Natural killer cell (primary cell): ENCODE measurements at places on chromosomes 5 and 9. TPM values are rescaled to one million over a fixed set of nuclear protein-coding genes. Genes with fewer than 3 reads are reported as not detected.
A peak's percentile ranks its signal among the peaks of the same experiment; 100 is the strongest.

- DNase-seq = no peak
Measured at GRCh38 chr5:180114304-180115003, 42.9 kb upstream of the RNF130 start.

- no peak for DNase-seq
Measured at GRCh38 chr9:84174486-84174885, 166.1 kb downstream of the SLC28A3 start.

OLFML2A gene
- total RNA-seq = not detected

- no peak for DNase-seq
Measured at GRCh38 chr5:1037123-1037670, 28.6 kb downstream of the NKD2 start.

DNA sequence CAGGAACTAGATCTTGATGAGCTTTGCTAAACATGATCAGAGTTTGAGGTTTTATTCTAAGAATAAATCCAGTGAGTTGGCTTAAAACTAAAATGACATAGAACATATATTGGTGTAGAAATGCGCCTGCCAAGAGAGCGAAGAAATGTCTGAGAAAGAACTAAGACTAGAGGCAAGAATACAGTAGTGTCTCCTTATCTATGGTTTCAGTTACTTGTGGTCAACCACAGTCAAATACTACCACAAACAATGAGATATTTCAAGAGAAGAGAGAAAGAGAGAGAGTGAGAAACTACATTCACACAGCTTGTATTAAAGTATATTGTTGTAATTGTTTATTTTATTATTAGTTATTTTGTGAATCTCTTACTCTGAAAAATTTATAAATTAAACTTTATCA lies 254.4 kb upstream of the CDH10 start:
- no peak for DNase-seq

- no peak for DNase-seq
Measured at GRCh38 chr9:78001946-78002731, 29.5 kb downstream of the GNAQ start.

FOXI1 gene
- total RNA-seq = 0.18 TPM

PCDHB12 gene
- not detected for total RNA-seq

DNA sequence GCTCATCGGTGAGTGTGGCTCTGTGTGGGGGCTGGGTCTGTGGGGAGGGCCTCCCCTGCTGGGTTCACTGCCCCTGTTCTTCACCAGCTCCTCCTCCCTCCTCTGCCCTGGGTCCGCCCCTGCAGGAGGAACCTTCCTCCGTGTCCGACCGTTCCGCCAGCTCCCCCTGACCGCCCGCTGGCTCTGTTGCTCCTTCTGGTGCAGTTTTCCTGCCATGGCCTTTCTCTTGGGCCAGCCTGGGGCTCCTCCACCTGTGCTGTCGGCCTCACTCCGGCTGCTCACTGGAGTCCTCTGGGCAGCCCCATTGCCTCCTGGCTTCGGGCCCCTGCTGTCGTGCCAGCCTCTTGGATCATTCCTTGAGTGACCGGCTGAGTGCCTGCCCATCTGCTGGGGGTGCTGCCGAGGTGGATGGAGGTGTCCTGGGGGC lies 12.3 kb downstream of the RNU6ATAC start:
- DNase-seq = no peak

DNA sequence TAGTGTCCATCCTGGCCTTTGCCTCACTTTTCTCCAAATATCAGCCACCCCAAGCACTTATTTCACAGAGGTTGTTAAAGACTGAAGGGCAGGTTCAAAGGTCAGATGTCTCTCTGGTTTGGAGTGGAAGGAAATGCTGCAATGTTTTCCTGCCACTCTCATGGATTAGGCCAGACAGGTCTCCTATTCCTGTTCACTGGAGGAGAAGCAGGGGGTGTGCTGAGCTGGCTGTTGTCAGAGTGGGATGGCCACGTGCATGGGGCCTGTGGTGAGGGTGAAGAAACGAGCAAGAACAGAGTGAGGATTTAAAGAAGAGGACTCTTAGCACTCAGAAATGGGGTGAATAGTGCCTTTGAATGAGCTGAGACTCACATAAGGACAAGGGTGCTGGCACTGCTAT lies 6.7 kb downstream of the TMEM8B start:
- no peak for DNase-seq

IDNK gene
- 13.0 TPM for total RNA-seq

BTNL8 gene
- total RNA-seq = 0.75 TPM

GRCh38 chr5:113378959-113379541 lies 55.7 kb downstream of the TSSK1B start:
- DNase-seq = peak; percentile 75

DNA sequence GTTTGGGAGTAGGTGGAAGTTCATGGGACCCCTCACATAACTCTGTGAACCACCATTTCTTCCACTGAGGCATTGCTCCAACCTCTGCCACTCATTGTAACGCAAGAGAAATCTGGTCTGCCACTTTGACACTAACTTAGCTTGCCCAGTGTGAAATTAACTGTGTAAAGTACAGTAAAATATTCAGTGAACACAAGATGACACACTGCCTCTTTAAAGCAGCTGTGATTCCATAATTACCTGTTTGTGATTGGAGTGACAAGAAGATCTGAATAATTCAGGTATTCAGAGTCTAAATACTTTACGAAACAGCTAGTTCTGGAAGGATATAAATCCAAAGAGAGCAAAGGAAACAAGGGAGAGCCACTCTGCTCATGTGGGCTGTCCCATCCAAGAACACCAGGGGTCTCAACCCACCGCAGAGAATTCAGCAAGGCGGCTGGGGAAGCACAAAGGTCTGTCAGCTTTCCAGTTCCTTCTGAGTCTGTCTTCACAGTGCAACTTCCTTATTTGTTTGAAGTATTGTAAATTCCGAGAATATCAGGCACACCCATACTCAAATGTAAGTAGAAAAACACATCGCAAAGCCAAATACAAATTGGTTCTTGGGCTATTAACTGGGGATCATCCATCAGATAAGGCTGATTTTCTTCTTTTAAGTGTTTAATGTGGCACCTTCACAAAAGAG lies 86.9 kb downstream of the GNAQ start:
- peak; percentile 55 for DNase-seq

GRCh38 chr9:128175726-128176125 lies 15.6 kb downstream of the CIZ1 start:
- DNase-seq = no peak

DNA sequence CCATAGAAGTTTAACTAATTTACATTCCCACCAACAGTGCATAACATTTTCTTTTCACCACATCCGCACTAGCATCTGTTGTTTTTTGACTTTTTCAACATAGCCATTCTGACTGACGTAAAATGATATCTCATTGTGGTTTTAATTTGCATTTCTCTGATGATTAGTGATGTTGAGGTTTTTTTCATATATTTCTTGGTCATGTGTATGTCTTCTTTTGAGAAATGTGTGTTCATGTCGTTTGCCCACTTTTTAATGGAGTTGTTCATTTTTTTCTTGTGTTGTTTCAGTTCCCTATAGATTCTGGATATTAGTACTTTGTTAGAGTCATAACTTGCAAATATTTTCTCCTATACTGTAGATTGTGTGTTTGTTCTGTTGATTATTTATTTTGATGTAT lies 163.4 kb downstream of the FER start:
- DNase-seq = no peak

GRCh38 chr5:4513381-4513780 lies 626.7 kb upstream of the ADAMTS16 start:
- no peak for DNase-seq

GRCh38 chr5:180699042-180699441 lies 40.8 kb downstream of the OR2Y1 start:
- DNase-seq = no peak

ABCA2 gene
- 357 TPM for total RNA-seq

SPAG8 gene
- 2.1 TPM for total RNA-seq

DNA sequence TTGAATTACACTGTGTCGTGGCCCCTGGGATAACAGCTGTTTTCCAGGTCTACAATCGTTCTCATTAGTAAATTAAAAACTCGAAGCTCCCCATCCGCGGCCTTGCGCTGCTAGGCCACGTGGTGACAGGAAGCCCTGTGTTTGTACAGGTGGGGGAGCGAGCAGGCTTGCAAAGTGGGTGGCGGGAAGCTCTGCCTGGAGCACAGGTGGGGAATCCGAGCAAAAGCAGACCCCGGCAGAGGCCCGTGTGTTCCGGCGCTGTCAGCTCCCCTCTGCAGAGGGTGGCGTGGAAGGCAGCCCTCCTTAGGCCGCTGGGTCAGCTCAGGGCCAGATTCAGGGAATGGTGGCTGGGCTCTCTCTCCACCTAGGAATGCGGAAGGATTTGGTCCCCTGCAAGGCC lies 59.5 kb upstream of the ERCC6L2 start:
- DNase-seq = no peak

- peak; percentile 38 for DNase-seq
Measured at GRCh38 chr5:138610918-138611677, 35.9 kb upstream of the HSPA9 start.

SLF1 gene
- total RNA-seq = 11.0 TPM

DNA sequence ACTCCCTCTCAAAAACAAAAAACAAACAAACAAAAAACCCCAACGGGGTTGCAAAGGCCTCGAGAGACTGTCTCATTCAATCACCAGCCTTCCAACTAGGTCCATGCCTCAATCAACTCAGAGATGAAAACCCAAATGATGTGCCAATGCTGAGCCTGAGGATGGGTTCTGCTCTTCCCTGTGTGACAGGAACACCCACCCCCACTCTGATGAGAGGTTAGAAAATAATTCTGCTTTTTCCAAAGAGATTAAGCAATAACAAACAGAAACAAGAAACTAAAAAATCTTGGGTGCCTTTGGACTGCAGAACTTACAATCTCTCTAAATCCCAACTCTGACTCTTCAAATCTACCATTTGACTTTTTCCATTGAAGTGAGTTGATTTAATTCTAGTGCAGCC lies 25.5 kb upstream of the FBP1 start:
- DNase-seq = no peak

- no peak for DNase-seq
Measured at GRCh38 chr5:17037751-17038150, 101.7 kb upstream of the MYO10 start.

DNA sequence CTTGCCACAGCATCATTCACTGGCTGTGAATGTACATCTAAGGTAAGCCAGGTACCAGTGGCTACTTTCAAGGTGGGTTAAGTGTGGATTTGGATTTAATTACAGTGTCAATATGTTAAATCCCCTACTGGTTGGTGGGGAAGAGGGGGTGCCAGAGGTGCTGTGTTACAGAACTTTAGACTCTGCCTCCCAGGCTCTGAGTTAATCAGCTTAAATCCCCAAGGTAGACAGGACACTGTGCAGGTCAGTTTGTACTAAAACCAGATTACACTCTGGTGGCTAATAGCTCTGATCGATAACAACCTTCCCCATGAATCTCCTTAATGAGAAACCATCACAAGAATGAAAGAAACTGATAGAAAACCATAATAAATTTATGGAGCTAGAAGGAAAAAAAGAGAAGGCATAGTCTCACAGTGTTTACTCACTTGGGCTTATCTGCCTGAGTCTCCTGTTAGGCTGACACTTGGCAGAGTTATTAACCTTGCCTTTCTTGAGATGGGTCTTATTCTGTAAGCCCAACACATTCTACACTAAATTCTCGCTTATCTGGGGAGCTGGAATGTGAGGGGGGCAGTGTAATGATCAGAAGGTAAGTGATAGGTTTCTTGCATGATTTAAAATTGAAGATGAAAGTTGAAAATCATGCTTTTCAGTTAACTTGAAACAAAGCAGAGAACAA lies 106.8 kb downstream of the LMNB1 start:
- no peak for DNase-seq

DNA sequence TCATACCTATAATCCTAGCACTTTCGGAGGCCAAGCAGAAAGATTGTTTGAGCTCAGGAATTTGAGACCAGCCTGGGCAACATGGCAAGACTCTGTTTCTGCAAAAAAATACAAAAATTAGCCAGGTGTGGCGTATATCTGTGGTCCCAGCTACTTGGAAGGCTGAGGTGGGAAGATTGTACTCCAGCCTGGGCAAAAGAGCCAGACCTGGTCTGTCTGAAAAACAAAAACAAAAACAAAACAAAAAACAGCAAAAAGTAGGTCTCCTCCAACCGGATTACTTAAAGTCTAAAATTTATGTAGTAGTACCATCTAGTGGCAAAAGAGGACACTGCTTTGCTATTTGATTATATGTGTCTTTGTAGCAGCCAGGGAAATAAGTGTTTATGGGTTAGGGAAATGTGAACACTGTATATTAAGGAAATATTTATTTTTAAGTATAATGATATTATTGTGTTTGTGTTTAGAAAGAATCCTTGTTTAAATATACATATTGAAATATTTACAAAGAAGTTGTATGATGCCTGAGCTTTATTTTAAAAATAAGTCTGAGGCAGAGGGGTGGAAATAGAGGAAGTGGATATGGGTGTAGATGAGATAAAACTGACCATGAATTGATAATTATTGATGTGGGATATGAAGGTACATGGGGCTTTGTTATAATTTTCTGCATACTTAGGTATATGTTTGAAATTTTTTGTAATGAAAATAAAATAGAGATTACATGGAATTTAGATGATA lies 20.0 kb downstream of the APC start:
- DNase-seq = no peak

GRCh38 chr5:81212211-81212751 lies 20.8 kb upstream of the CKMT2 start:
- no peak for DNase-seq

GRCh38 chr5:132054697-132055440 lies 5.6 kb upstream of the IL3 start:
- peak; percentile 24 for DNase-seq

MIER3 gene
- 30.8 TPM for total RNA-seq

DNA sequence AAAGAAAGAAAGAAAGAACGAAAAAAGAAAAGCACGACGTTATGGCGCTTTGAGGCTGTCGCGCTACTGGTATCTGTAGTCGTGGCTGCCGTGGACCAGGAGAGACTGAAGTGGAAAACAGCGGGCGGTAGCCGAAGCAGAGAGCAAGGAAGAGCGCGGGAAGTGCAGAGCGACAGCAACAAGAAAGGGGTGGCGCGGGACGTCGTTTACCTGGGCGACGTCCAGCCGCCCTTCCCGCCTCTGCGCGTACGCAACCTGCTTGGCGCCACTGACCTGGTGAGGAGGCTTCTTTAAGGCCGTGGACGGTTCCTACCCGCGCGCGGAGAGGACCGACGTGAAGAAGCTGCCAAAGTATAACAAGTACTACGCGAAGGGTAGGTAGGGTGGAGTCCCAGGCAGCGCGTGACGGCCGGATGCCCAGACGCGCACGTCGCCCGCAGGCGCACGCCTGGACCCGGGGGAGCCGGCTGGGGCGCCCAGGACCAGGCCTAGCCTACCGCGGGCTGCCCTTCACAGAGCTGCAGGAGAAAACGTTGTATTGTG lies 15.4 kb downstream of the CCL28 start:
- peak; percentile 58 for DNase-seq

- DNase-seq = no peak
Measured at GRCh38 chr9:92171822-92172221, 56.6 kb upstream of the SPTLC1 start.

GRCh38 chr5:140072812-140073211 lies 29.7 kb upstream of the NRG2 start:
- peak; percentile 5 for DNase-seq

DNA sequence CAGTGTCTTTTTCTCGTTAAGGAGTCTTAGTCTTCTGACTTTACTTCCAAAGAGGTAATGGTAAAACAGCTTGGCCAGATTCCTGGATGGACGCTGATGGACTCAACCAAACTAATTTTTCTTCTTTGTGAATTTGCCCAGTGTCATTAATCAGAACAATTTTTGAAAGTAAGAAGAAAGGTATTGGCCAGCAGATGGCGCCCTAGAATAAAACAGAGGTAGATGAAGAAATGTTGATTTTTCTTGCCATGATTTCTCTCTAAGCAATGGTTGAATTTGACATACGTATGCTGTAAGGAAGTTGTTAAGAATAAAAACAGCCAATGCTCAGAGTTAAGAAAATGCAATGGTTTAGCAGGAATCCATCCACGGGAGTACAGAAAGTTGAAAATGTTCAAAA lies 500.0 kb downstream of the DIRAS2 start:
- no peak for DNase-seq

- DNase-seq = no peak
Measured at GRCh38 chr5:138873466-138874221, 1.5 kb downstream of the LRRTM2 start.

WDR38 gene
- not detected for total RNA-seq
